ENCODE measurements at places on chromosomes 3 and 15.

DNA sequence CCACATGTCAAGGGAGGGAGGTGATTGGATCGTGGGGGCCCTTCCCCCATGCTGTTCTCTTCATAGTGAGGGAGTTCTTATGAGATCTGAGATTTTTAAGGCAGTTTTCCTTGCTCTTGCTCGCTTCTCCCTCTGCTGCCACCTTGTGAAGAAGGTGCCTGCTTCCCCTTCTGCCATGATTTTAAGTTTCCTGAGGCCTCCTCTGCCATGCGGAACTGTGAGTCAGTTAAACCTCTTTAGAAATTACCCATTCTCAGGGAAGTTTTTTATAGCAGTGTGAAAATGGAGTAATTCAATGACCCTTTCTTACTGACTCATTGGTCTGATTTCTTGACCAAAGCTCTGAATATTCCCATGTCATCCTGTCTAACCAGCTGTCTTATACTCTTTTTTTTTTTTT is 484.4 kb upstream of the TPRG1 start:
- no peak for DNase-seq

GRCh38 chr15:66565141-66565641 is 607 bp downstream of the LCTL start:
- DNase-seq = no peak

DNA sequence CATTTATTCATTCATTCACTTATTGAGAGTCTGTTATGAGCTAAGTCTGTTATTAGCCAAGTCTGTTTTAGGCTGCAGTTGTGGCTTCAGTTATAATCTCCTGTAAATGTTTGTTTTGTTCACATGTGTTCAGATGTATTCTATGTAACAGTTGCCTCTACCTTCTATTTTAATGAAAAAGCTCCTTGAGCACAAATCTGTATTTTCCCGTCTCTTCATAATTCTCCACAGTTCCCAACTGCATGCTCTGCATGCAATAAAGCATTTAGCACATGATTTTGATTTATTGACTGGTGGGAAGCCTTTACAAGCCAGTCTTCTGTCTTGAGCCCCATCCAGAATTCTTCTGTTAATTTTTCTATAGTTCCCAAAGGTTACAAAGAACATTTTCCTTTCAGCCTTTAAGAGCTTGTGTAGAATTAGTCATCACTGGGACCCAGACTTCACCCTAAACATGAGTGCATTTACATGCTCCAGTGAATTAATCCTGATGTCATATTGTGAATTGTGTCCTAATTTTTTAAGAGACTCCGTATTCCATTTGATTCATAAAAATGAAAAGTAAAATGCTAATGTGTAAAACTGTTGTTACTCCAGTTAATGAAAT is 122.3 kb upstream of the NR2E3 start:
- DNase-seq = no peak

- DNase-seq = no peak
These were observed 17.0 kb downstream of the PRKAR2A start for GRCh38 chr3:48830715-48831114.

DNA sequence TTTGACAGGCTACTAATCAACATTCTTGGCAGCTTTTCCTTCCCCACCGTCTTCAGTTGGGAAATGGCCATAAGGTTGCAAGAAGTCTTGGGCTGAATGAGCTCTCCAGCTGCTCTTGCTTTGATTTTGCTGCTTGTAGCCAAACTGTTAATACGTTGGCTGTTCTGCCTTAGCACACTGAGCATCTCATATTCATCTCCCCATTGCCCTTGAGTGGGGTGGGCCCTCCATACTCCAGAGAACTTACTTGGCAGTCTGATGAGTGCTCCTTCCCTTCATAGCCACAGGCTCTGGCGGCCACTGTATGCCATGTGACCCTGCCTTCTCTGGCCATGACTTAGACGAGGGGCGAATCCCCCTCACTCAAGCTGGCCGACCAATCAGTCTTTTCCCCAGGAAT is 25.8 kb upstream of the PAQR5 start:
- DNase-seq = no peak

DNA sequence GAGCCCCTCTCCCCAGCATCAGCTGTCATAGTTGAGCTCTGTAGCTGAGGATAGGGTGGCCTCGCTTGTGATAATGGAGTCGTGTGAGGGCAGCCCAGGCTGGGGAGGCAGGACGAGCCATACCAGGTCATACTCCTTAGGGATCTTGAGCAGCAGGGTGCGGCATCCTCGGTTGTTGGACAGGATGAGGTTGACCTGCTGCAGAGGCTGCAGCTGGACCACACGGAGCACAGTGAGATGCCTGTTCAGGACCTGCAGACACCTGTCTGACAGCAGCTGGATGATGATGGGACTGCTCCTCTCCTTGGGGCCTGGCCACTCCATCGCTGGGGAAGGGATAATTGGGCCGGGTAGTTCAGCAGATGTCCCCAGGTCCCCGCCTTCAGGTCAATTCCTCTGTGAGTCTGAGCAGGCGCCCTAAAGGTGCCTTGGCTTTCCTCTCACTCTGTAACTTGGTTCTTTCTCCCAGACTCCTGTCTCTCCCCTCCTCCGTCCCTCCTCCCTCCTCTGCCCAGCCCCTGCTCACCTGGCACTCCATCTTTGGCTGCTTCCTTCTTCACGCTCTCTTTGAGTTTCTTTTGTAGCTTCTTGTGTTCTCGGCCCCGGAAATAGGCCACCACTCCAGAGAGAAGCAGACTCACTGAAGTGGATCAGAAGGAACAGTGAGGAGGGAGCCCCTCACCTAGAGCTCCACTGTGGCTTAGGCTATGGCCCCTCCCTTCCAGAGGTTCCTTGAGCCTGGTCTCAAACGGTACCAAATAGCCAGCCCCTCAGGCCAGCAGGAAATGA is 7.8 kb downstream of the DUOX2 start:
- DNase-seq = no peak

GRCh38 chr3:31444220-31445142 is 88.2 kb upstream of the STT3B start:
- no peak for DNase-seq

DNA sequence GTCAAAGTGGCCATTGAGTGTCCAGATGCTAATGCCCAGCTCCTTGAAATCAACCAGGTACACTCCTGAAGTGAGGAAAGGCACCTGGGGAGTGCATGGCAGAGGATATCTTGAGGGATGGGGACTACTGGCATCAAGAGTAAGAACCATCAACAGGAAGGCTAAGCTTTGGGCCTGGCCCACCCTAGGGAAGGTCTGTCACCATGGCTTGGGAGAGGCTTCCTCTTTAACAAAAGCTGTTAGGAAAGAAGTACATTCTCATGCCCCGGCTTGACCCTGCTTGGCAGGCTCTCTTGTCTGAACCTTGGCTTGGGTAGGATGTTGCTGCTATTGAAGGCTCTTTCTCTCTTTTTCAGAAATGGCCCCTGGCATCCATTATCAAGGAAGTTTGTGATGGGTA is 43.7 kb upstream of the TUBGCP5 start:
- no peak for DNase-seq

GRCh38 chr15:64699751-64700388 is 75.5 kb downstream of the RBPMS2 start:
- DNase-seq = no peak

DNA sequence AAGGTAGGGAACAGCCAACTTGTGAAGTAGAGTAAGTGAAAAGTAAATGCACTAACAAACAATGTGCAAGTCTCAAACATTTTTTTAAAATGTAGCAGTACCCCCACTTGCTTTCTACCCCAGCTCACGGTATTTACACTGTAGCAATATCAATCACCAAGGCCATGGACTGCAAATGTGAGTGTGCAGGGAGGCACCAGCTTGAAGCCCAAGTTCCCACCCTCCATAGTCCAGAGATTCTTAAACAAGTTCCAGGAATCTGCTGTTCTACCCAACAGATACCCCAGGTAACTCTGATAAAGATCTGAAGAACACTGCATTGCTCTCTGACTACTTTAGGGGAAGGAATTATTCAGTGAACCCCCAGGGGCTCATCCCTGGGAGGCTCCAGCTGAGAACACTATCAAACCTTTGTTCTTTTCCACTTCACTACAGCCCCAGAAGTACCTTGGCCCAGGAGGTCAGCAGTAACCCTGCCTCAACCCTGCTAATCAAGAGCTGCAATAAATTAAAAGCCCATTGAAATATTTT is 86.1 kb downstream of the FOXP1 start:
- DNase-seq = no peak

- DNase-seq = no peak
These were observed 76.0 kb upstream of the DCBLD2 start for GRCh38 chr3:98977520-98977919.

GRCh38 chr3:22795917-22796316 is 407.2 kb upstream of the UBE2E2 start:
- DNase-seq = no peak

DNA sequence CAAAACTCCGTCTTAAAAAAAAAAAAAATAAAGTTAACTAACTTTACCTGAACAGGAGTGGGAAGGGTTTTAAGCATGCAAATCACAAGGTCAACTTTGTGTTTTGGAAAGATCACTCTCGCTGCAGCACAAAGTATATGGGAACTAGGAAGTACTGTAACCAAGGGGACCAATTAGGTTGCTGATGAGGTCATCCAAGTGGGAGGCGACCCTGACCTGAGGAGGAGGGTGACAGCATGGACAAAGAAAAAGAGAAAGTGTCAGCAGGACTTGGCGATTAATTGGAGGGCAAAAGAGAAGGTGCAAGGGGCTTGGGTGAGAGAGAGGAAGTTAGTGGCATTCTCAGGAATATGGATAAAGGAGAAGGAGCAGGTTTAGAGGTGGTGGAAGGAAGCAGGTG is 89.5 kb upstream of the ZBED2 start:
- DNase-seq = no peak

DNA sequence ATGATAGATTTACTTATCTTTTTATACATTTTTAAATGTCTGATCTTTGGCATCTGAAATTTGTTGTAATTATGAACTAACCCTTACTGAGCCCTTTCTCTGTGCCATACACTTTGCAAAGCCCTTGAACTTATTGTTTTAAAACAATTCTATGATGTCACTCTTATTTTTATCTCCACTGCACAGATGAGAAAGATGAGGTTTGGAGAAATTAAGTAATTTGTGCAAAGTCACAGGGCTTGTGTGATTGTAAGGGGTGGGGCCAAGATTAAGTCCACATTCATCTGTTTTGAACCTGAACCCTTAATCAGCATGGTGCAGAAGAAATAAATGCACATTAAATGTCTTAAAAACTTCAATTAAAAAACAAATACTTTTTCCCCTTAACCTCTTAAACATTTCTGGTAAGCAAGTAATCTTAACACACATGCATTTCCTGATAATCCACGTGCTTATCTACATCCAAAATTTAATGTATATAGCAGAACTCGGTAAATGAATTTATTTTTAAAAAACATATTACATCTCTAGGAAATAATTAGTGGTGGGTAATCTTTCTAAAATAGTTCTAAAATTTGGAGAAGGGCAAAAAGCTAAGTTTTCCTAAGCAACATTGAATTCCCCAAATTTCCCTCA is 189.8 kb upstream of the TBC1D5 start:
- DNase-seq = no peak

DNA sequence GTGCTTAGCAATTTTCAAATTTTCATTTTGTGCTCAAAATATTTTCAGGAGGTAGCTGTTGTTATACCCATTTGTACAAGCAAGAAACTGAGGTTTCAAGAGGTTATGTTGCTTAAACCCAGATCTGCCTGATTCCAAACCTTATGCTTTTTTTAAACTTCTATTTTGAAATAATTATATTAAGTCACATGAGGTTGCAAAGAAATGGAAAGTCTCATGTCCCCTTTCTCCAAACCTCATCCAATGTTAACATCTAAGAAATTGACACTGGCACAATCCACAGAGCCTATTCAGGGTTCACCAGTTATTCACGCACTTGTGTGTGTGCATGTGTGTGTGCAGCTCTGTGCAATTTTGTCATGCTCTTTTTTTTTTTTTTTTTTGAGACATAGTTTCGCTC is 35.1 kb downstream of the B3GNT5 start:
- DNase-seq = no peak

DNA sequence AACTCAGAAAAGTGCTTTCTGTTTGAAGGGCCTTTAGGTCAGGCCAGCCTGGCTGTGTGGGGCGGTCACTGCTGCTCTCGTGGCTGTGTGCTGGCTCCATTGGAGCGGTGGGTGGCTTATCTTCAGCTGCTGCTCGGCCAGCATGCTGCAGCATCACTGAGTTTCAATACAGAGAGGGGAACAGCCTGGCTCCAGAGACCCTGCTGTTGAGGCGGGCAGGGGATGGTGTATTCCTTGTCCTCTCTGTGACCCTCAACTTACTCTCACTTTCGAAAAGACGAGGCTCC is 248.5 kb upstream of the ONECUT1 start:
- no peak for DNase-seq

- DNase-seq = no peak
These were observed 78.6 kb downstream of the WDR49 start for GRCh38 chr3:167575000-167575600.

GRCh38 chr15:63250312-63250965 is 27.0 kb upstream of the APH1B start:
- DNase-seq = no peak

DNA sequence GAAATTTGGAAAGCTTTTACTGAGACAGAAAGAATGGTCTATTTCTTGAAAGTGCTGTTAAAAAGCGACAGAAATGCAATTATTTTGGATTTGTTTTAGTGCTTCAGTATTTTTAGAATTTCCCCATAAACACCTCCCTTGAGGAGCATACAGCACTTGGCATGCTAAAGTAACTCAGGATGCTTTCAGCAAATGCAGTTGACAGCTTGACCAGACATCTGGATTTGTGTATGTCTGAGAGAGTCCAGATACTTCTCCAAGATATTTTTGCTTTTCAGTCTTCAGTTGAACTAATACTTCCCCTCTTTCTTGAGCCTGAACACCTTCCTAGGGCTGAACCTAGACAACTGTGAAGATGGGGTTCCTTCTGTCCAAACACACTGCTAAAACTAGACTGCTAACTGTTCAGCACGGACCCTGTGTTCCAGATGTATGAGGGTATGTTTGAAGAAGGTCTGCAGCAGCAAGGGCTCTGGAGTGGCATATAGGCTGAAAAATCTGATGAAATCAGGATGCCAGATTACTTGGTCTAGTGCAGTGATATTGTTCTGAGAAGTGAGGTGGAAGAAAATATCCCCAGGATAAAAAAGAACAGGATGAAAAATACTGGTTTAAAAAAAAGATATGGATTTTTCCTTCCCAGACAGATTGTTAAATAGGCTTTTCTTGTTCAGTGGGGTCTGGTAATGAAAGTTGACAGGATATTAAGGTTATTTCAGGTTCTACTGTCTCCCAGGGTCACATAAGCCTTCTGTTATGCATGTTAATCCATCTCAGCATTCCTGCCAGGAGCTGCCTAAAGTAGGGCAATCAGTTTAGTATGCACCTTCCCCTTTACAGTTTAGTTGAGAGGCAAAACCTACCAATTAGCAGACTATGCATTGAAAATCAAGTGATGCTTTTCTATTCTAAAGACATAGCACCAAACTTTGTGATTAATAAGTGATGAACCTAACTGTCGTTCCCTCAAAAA is 516.9 kb upstream of the TBL1XR1 start:
- no peak for DNase-seq

DNA sequence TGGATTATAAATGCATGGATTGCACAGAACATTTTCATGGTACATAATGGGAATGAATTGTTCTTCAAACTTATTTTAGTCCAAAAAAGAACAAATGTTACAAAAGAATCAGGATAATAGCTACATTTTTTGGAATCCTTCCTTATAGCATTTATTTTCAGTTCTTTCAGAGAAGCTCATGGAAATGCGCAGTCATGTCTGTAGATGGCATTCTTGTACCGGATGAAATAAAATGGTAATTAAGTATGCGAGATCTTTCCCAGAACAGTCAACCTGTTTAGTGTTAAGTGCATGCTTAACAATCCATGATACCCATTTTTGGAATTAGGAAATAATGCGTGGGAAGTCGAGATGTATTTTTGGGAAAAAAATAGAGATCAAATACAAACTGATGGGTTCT is 38.2 kb upstream of the GOLGA8B start:
- no peak for DNase-seq

Measured in activated naive CD8-positive, alpha-beta T cell treated with anti-CD3 and anti-CD28 coated beads, Interleukin-2, amount 10 ng/mL, durations not matched to agents 7 days and 5 days (primary cell).